ENCODE measurements at places on chromosomes 12 and 14.

DNA sequence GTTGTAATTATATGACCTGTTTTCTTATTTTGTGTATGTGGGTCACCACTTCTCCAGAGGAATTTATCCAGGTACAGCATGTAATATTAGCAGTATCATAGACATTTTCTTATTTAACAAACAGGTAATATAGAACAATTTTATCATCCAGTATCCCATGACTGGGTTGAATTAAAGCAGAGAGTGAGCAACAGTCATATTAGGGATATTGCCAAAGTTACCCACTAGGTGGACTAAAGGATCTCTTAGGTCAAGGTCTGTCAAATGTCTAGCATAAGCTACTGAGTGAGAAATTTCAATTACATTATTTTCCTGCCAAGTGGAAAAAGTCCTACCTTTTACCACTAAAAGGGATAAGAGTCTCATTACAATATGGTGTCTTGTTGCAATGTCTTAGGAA lies 62.1 kb upstream of the TRIM9 start:
- peak; percentile 57 for DNase-seq

- DNase-seq: no peak
Observed at GRCh38 chr12:8011331-8011730, 21.2 kb upstream of the FOXJ2 start.

- DNase-seq: peak; percentile 13
Observed at GRCh38 chr12:120290609-120291305, 946 bp downstream of the RNU4-2 start.

GRCh38 chr12:14696265-14696741 lies at the start of gene GUCY2C:
Gene GUCY2C (minus strand): TSS chr12:14696599. CDS start chr12:14696448, 151 bp downstream.
- DNase-seq: no peak

- no peak for DNase-seq
Observed at GRCh38 chr14:45133683-45134050, 614 bp downstream of the FKBP3 start.

- no peak for DNase-seq
Observed at GRCh38 chr12:57046947-57047890, 2.7 kb downstream of the MYO1A start.

- DNase-seq: no peak
Observed at GRCh38 chr12:13383379-13383778, 186.9 kb downstream of the EMP1 start.

DNA sequence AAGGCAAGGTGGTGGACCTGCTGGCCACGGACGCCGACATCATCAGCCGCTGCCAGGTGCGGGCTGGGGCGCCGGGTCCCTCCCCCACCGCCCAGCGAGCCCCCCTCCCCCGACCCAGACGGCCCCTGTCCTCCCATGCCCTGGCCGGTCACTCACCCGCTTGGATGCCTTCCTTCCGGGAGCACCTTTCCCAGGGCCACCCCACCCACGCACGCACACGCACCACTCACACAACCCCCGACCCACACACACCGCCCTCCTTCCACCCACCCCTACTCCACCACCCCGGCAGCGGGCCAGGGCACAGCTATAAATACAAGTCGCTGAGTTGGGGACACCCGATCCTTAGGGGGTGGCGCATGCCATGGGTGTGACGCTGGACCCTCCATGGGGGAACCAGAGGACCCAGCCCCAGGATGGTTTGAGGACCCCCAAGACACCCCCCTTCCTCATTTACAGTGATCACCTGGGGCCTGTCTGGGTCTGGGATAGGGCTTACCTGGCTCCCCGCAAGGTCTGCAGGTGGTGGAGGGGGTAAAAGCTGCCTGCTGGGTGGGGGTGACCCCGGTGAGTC lies 465 bp downstream of the ADSS1 start:
- no peak for DNase-seq

DNA sequence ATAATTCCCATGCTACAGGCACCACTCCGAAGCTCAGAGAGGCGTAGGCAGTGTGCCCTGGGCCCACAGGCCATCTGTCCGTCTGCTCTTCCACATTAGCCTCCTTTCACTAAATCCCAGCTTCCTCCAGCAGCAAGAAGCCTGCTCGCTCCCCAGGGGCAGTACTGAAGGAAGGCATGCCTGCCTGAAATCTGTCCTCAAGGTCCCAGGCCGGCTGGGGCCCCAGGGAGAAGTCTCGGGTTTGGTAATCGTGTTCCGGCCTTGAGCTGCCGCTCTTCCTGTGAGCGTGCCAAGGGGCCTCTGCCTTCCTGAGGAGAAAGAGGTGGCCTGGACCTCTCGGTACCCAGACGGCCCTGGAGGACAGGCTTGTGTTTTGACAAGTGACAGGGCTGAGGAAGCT lies 15.2 kb upstream of the DLK1 start:
- no peak for DNase-seq

GRCh38 chr14:105398726-105399465 lies 558 bp downstream of the TEX22 start:
- peak; percentile 53 for DNase-seq

GRCh38 chr12:90253136-90253535 lies 544.5 kb upstream of the ATP2B1 start:
- no peak for DNase-seq

DNA sequence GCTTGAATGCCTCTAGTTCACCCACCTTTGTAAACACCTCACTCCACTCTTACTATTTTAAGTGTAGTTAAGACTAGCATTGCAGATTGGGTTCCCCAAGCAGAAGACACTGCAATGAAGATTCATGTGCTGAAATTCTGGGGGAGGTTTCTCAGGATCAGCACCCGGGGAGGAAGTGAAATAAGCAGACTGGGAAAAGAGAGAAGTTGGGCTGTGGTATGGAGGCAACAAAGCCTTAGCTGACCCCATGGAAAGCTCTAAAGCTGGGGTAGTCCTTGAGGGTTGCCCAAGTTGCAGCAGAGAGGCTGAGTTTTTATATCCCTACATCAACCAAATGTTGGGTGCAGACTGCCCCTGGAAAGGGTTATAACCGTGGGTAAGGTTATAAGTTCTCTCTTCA lies 23.9 kb upstream of the IGF1 start:
- no peak for DNase-seq

DNA sequence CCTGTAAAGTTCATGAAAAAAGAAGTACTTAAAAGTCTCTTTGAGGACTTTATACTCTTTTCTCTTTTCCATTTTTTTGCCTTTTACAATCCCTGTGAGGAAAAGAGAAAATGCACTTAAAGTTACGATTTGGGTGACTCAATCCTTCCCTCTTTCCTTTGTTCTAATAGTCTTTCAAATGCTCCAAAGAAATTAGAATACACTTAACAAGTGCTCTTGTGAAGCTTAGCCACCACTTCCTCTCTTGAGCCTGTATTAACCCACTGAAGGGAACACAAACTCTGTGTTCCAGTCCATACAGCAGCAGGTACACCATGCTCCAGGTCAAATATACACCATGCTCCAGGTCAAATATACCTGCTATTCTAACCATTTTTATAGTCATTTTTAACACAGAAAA lies 581.1 kb upstream of the MGAT4C start:
- DNase-seq: no peak

GRCh38 chr12:90937651-90938050 lies 17.3 kb downstream of the CCER1 start:
- DNase-seq: no peak

DNA sequence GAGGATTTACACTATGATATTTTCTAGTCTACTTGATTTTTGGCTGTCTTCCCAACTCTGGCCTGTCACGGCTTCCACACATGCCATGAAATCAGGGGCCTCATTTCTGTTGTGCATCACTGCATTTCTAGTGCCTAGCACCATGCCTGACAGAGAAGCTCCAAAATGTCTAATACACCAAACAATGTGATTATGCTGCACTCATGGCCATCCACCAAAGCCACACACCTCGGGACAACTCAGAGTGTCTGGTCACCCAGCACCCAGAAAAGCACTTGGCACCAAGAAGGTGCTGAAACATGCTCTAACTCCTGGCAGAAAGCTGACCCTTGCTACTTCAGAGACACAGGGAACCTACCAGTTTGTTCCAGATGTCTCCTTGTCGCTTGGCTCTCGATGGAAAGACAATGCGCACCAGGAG lies 11.3 kb downstream of the GCN1 start:
- peak; percentile 49 for DNase-seq

- DNase-seq: peak; percentile 14
Observed at GRCh38 chr12:112514926-112515642, 96.3 kb downstream of the PTPN11 start.

- DNase-seq: peak; percentile 35
Observed at GRCh38 chr12:85725991-85726390, 110.2 kb downstream of the RASSF9 start.

DNA sequence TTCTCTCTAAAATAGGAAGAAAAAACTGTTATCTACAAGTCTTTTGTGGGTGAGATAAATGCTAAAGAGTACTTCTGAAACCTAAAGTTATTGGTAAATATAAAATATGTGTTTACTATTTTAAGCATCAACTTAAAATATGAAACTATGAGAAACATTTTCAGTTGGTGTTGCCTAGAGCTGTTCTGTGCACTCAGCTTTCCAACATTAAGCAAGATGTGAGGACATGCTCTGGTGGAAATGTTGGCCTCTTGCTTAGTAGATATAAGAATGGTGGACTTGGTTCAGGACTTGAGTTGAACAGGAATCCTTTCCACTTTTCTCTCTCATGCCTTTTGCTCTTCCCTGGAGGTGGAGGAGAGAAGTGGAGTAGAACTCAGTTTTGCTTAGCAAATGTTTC lies 164.1 kb upstream of the PELI2 start:
- no peak for DNase-seq

DNA sequence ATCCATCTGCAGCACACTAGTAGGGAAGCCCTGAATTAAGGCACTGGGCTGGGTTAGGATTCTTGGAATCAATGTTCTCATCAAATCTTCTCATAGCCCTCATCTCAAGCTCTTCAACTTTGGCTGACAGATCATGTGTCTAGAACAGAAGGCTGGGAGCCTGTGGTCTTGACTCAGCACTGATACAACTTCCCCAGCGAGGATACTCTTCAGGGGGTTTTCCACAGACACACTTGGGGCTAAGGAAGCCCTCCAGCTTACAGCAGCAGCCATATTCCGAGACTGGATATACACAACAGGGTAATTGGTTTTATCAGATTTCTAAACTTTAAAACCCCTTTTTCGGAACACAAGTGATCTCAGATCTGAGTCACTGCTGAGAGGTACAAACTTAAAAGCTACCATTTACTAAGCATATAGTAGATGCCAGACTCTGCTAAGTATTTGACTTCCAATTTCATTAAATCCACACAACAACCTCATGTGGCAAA lies 3.5 kb downstream of the FMNL3 start:
- DNase-seq: peak; percentile 31

DNA sequence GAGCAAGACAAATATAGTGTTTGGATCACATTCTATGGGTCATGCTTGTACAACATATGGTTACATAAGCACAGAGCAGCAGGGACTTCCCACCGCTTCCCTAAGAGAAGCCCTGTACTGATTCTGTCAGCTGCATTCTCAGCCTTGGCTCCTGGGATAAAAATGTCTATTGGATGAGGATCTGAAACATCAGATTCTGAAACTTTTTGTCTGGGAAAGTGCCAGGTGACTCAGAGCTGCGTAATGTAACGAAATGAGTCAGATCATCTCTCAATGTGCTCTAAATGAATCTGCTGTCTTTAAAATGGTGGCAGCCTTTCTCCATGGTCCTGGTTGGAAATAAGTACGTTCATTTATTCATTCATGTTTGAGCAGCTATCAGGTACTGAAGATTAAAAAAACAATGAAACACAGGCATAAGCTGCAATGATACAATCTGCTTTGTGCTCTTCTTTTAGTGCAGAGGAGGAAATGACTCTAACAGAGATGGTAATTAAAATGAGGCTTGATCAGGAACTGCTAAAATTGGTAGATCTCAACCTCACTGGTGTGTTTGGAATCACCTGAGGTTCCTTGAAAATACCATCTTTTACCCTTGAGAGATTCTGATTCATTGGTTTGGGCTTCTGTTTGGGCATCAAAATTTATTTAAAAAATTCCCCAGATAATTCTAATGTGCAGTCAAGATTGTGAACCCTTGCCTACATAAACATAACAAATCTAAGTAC lies 99.1 kb upstream of the NAP1L1 start:
- DNase-seq: peak; percentile 96

DNA sequence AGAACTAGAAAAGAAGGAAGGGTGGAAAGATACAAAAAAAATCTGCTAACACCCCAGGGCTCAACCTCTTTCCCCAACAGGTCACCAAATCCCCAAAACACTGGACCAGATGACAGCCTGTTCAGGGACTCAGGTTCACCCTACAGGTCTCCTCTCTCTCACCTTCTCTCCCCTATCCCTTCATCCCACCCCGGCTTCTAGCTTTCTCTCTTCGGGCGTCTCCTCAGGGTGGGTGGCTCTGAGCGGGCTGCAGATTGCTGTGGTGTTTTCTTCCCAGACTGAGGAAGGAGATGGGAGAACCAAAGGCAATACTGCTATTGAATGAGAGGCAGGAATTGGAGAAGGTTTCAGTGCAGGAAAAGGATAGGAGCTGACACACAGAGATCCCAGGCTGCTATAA lies 39.3 kb downstream of the ANO2 start:
- DNase-seq: no peak

DNA sequence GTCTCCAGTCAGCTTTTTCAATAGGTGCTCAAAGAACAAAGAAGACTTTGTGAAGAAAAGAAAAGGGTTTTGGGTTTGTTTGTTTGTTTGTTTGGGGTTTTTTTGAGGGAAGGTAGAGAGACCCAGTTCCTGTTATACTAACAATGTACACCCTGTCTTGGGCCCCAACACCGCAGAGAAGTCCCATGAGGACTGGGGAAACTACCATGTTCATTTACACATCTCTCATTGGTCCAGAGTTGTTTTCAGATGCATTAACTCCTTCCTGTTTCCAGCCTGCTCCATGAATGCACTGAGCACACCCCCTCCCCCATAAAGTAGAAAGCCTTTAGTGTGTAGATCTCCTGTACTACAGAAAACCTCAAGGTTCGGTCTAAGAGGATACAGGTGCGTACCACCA lies 51.1 kb upstream of the SLC8A3 start:
- no peak for DNase-seq

- peak; percentile 13 for DNase-seq
Observed at GRCh38 chr14:96584199-96584906, 82.2 kb downstream of the PAPOLA start.

- DNase-seq: no peak
Observed at GRCh38 chr12:7732993-7733392, 14.2 kb downstream of the CLEC4C start.

- DNase-seq: peak; percentile 55
Observed at GRCh38 chr14:49893309-49894213, 679 bp downstream of the ARF6 start.

DNA sequence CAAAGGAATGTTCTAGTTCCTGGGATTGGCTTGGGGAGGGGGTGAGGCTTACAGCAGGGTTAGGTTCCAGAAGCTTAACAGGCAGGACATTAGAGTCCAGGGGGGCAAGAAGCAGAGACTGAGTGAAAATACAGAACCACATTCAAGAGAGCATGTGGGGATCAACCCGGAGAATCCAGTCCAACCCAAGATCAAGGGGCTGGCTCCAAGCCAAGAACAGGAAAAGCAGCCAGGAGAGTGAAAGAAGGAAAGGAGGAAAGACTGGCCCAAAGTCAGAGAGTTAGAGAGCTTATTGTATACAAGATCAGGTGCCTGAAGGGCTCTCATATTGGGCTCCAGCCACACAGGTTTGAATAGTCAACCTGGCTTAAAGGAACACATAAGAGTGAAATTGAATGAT lies 190.3 kb upstream of the CDKN3 start:
- no peak for DNase-seq

All from cardiac fibroblast (primary cell).